HTR-8/SVneo (cell line): ENCODE measurements at places on chromosomes 3 and 15.

GRCh38 chr3:145355206-145355605 is 805.8 kb downstream of the PLOD2 start:
- DNase-seq = no peak

- DNase-seq = no peak
These were observed 76.5 kb downstream of the B3GALNT1 start for GRCh38 chr3:161028555-161029153.

DNA sequence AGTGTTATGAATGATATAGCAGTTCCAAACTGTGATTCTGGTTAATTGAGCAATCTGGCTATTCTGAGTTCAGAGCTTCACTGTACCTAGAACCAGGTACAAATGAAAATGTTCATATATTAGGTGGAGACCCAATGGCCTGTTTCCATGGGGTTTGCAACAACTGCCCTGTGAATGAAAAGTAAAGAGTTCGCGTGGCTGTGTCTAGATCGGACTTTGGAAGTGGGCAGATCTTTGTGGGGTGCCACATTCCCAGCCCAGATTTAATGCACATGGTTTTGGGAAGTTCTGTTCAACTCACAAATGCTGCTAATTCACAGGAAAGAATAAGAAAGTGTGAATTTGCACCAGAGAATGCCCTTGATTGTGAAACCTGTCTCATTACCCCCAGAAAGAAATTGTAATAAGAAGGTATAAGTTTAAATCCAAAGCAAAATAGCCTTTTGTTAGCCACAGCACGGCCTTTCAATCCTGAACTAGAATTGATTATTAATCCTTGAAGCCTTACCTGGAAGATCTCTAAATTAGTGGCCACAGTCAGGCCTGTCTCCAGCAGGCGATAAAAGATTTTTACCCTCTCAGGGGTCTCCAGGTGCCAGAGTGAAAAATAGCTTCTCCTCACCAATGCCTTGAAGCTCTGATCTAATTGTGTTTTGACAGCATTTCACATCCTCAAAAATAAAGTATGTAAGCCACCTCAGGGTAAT is 22.6 kb downstream of the WHAMM start:
- no peak for DNase-seq

GRCh38 chr15:98524838-98525660 is 123.3 kb upstream of the IGF1R start:
- DNase-seq = no peak

- DNase-seq = no peak
These were observed 143.7 kb downstream of the NR1D2 start for GRCh38 chr3:24088782-24089181.

- DNase-seq = no peak
These were observed 101.8 kb upstream of the ARL6 start for GRCh38 chr3:97662762-97663161.

DNA sequence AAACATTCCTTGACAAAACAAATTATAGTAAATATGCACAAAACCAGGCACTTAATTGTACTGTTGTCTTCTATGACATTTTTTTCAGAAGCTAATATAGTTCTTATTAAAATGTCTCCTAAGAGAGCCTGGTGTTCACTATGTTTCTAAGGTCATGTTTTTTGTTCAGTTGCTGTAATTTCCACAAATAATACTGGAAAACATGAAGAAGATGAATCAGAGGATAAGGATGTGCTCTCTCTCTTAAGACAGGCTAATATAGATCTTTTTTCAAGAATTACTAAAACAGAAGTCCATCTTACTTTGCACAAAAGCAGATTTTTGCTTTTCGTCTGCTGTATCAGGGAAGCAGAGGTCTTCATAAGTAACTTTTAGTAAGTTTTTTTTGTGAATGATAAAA is 823.0 kb upstream of the NECTIN3 start:
- DNase-seq = no peak

DNA sequence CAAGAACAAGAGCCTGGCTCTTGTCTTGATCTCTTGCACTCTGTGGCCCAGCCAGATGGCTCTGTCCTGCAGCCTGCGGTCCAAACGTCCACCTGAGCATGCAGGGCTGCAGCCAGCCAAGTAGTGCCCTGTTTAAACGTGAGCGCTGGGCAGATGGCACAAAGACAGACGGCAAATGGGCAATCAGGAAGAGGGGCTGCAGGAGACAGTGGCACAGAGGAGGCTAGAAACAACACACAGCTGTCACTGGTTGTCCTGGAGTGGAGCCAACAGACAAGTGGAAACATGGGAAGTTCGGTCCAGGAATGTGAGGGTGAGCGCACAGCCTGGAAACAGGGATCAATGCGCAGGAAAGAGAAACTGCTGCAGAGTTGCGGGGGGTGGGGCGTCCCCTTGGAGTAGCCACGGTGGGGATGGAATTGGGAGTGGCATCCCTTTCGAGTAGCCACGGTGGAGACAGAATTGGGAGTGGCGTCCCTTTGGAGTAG is 10.7 kb upstream of the ZXDC start:
- DNase-seq = no peak

- DNase-seq = no peak
These were observed 100.8 kb downstream of the OPA1 start for GRCh38 chr3:193693774-193694173.

DNA sequence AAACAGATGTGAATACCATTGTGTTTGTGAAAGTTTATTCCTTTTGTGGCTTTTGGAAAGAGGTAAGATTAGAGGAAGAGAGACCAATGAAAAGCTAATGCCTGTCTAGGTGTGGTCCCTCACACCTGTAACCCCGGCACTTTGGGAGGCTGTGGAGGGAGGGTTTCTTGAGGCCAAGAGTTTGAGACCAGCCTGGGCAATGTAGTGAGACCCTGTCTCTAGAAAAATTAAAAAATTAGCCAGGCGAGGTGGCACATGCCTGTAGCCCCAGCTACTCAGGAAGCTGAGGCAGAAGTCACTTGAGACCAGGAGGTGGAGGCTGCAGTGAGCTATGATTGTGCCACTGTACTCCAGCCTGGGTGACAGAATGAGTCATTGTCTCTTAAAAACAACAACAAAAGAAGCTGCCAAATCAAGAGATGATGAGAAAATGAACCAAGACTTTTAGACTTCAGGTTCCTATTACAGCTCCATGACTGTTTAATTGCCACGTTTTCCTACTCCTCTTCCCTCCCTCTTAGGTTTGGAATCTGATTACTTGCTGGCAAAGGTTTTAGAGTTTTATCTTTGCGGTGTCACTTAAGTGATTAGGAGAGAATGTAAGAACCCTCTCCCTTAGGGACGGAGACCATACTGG is 68.7 kb downstream of the CGNL1 start:
- no peak for DNase-seq

DNA sequence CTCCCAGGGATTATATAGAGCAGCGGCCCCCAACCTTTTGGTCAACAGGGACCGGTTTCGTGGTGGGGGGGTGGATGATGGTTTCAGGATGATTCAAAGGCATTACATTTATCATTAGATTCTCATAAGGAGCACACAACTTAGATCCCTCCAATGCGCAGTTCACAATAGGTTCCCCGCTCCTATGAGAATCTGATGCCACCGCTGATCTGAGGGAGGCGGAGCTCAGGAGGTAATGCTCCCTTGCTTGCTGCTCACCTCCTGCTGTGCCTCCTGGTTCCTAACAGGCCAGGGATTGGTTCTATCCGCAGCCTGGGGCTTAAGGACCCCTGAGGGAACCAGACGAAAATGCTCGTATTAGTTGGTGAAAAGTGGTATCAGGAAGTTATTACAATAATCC is 1.3 kb upstream of the HACD2 start:
- peak; percentile 24 for DNase-seq

GRCh38 chr15:72117486-72118016 is 399 bp downstream of the MYO9A start:
- peak; percentile 78 for DNase-seq

DNA sequence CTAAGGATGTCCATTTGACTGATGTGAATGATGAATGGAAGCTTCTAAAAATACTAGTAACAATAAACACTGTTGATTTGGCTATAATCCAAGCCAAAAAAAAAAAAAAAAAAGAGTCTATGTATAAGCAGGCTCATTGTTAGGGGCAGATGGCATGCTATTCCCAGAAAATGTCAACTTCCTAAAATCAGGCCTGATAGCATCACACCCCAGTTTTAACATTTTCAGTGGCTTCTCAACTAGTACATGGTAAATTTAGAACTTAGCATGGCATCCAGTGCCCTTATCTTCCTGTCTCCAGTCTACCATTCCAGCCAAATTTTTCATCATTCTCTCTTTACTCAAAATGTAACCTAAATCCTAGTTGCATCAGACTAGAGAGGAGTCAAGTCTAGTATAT is 288.2 kb upstream of the ZNF385D start:
- no peak for DNase-seq

DNA sequence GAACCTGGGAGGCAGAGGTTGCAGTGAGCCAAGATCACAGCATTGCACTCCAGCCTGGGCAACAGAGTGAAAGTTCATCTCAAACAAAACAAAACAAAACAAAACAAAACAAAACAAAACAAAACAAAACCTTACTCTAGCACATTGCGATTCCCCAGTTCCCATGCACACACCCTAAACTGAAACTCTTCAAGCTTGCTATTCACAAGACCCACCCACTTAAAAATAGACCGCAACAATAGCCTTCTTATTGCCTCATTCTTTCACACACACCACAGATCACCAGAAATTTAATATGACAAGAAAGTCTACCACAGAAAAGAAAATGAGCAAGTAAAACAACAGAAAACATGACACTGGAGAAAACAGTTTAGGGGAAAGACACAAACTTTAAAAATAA is 598.4 kb downstream of the FHIT start:
- no peak for DNase-seq

DNA sequence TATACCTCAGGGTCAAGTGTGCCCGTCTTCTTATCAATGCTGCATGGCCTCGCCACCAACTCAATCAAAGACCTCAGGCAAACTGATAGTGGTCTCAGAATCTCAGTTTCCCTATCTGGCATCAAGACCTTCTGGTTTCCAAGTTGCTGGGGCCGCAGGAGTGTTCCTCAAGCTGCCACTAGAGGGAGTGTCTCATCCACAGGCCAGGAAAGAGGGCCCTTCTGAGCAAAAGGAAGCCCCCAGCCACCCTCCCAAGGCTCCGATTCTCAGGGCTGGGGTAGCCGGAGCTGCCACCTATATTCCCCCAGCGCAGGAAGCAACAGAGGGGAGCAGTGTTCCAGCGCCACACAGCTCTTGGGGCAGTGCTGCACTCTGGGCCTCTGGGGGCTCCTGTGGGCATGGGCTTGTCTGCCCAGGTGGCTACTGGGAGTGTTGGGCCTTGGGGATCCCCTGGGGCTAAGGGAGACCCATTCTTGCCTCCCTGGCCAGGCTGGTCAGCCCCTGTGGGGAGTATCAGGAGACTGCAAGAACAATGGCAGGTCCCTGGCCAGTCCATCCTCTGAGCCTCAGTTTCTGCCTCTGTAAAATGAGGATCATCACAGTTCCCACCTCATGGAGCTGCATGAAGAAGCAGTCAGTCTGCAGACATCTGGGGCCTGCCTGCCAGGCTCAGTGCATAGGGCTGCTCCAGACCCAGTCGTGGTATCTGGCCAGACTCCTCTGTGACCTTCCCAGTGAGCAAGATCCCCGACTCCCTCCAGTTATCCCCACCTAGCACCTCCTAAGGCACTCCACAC is 23.4 kb upstream of the SEC13 start:
- DNase-seq = peak; percentile 57

DNA sequence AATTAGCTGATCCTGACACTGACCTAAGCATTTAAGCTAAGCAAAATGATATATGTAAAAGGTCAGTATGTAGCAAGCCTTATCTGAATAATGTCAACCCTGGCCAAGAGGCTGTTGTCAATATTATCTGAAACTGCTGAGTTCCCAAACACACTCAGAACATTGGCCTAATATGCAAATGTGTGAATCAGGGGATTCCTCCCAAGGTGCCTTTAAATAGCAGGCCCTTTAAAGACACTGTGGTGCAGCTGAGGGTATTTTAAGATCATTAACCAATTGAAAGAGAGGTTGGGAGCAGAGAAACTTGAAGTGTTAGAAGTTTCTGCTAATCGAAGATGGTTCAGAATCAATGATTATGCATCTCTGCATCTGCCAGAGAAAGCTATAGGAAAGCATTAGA is 207.0 kb downstream of the NTRK3 start:
- DNase-seq = no peak

- no peak for DNase-seq
These were observed 59.3 kb upstream of the GAP43 start for GRCh38 chr3:115563984-115564383.

DNA sequence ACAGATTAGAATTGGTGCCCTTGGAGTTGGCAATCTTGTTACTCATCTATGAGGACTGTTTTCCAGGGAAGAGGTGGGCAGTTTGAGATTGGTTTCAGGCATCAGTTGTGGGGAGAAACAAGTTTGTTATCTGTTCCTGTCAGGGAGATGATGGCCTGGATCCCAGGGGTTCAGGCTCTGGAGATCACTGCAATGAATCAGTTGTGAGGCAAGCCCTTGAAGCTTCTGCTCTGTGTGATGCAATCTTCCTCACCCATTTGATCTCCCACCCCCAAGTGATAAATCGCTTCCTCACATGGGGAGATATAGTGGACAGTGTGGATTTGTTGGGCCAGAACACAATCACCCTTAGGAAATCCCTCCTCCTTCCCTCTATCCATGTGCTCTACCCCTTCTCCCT is 276.6 kb upstream of the LRTM1 start:
- no peak for DNase-seq

- DNase-seq = no peak
These were observed 26.2 kb downstream of the SLC12A8 start for GRCh38 chr3:125186261-125186787.

DNA sequence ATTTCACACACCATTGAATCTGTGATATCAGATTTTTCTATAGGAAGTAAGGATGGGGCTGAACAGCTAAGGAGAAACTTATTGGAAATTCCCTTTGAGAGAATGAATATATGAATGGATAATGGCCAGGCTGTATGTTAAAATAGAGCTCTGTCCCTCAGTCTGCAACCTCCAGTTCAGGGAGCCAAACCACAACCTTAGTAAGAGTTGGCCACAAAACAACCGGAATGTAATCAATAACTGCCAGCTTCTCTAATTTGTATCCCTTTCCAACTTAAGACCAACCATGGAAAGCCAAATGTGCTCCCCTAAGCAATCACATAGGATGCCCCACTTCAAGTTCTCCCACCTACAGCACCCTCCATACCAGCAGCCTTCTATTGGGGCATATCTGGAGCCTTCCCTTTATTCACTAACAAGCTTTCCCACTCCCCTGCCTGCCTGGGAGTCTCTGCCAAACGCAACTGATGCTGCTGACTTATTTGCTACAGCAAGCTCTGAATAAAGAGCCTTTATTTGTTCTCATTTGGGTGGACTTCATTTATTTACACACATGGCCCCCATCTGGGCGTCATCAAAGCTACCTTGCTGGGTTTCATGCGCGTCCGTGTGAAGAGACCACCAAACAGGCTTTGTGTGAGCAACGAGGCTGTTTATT is 75.4 kb upstream of the LARS2 start:
- DNase-seq = no peak

- DNase-seq = no peak
These were observed 12.8 kb downstream of the SNAP23 start for GRCh38 chr15:42508263-42508690.

DNA sequence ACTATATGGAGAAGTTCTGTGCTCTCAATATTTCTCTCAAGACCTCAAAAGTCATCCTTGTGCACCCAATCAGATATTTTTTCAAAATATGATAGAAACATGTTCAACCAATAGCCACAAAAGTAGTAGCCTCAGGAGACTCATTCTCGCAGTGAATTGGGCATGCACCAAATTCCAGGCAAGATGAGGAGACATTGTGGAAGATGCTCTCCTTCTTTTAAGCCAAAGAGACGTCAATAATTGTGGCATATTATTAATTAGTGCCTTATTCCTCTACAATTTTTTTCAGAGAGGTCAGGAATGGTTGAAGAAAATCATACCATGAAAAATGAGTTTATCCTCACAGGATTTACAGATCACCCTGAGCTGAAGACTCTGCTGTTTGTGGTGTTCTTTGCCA is at the start of gene OR5K2:
Gene OR5K2 (plus strand): TSS at position 301 of the 400 bp plus-strand sequence. CDS start 0 bp downstream, at position 301.
- no peak for DNase-seq

- peak; percentile 90 for DNase-seq
These were observed 122.4 kb downstream of the THSD4 start for GRCh38 chr15:71237456-71238188.
